ENCODE measurements at places on chromosomes 6 and 20.

GRCh38 chr6:166697113-166697512 is 70.1 kb upstream of the RPS6KA2 start:
- no peak for DNase-seq

DNA sequence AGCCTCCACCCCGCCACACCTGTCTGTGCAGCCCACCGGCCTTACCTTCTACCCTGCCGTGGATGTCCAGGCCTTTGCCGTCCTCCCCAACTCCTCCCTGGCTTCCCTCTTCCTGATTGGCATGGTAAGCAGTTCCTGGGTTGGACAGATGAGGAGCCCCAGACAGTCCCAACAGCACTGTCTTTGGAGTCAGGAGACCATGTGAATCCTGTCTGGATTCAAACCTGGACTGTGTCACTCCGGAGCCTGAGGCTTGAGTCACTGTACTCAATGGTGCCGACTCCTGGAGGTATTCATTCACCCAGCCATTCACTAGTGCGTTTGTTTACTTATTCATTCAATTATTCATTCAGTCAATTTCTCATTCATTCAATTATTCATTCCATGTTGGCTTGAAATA is 20.0 kb upstream of the LBP start:
- no peak for DNase-seq

- DNase-seq: no peak
Measured at GRCh38 chr20:3430376-3431069, 23.1 kb upstream of the DNAAF9 start.

DNA sequence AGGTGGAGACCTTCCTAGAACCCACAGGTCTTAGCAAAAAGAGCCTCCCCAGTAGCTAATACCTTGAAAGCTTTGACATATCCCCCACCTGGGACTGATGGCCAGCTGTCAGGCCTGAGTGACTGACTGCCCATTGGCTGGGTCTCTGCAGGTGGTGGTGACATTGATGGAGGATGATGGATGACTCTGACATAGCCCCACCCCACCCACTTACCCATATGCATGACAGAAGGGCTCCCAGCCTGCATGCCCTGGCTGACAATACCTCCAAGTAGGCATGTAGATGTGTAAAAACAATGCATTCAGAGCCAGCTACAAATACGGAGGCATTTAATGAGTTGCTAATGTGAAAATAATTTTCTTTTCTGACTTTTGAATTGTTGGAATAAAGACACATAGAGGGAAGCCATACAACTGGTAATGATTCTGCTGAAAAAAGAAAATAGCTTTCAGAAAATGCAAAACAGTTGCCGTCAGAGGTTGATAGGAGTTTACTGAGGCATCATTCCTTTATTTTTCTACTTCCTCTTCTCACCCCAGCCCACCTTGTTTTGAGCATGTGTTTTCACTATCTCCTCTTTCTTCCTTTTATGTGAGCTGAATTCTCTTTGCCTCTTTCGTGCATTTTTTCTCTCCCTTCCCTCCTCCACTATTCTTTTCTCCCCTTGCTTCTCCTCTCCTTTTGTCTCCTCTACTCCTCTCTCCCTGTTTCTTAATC is 70.6 kb downstream of the OLIG3 start:
- no peak for DNase-seq

GRCh38 chr6:156832669-156833068 is 55.5 kb downstream of the ARID1B start:
- DNase-seq: no peak

GRCh38 chr20:47258745-47259695 is 97.5 kb downstream of the ZMYND8 start:
- no peak for DNase-seq

- DNase-seq: no peak
Measured at GRCh38 chr6:170053966-170054661, 236.8 kb downstream of the DLL1 start.

DNA sequence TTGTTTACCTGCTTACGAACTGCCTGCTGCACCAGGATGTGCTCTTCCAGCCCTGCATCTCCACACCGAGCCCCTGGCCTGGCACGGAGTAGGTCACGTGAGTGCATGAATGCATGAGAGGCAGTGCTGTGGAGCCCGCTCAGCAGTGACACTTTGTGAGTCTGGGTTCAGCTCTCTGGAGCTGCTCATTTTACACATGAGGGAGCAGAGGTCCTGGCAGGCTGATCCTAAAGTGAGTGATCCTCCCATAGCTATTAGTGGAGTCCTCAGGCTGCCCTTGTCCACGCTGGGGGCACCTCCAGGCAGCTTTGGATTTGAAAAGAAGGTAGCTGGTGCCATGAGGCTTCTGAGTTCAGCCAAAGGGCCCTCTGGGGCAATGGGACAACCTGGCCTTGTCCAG is 64.2 kb downstream of the EDN3 start:
- DNase-seq: no peak

DNA sequence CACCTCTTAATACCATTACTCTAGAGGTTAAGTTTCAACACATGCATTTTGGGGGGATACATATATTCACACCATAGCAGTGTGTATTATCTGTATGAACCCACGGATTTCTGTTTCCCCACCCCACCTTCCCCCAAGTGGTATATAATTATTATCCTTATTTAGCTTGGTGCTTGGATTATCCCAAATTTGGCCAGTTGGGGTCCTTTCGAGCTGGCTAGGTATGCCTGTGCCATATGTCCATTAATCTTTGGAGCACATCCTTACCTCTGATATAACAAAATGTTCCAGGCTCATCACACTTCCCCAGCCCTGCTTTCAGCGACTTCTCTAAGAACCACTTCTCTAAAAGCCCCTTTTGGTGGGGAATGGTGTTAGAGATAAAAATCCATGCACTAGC is 118.7 kb upstream of the MLIP start:
- no peak for DNase-seq

GRCh38 chr6:125227244-125227643 is 73.7 kb downstream of the TPD52L1 start:
- no peak for DNase-seq

DNA sequence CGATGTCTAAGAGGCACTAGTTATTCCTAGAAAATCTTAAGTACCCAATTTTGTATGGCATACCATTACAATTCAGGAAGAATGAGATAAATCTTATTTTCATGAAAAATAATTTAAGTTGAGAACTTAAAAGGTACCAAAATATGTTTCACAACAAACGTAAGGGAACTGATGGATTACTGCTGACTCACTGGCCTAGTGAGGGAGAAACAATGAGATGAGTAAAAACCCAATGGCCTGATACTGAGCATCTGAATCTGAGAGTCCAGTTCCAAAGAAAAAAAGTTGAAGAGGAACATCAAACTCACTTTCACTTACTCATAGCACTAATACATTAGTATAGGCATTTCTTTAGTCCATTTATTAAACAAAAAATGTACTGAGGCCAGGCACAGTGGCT is 56.0 kb downstream of the MDN1 start:
- DNase-seq: no peak

DNA sequence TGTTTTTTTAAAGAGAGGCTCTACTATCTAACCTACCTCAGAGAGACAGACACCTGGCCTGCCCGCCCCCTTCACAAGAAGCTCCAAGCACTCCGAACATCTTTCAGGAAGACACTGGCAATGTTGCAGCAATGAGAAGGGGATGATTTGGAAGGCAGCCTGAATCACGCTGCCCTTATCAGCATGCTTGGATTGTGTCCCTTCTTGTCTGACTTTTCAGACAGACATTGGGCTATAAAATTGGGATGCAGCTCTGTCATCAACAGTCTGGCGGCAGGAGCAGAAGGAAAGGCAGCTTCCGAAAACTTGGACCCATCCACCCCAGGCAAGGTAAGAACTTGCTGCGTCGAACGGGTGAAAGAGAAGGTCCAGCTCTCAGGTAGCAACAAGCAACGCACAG is 56.0 kb downstream of the CDK5RAP1 start:
- DNase-seq: no peak

DNA sequence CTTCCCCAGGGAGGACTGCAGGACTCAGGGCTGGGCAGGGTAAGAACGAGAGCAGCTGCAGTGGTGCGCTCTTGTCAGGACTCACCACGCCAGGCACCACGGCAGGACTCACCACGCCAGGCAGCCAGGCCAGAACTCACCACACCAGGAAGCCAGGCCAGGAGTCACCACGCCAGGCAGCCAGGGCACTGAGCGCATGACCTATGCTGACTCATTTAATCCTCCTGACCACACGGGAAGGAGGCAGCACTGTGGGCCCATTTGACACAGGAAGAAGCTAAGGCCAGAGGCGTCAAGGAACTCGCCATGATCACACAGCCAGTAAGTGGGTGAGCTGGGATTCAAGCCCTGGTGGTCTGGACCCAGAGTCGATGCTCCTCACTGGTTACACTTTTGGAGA is 189.3 kb downstream of the PREX1 start:
- DNase-seq: no peak

GRCh38 chr6:36362551-36363370 is 24.7 kb downstream of the ETV7 start:
- DNase-seq: no peak

GRCh38 chr6:75167851-75168250 is 38.0 kb downstream of the COL12A1 start:
- no peak for DNase-seq

DNA sequence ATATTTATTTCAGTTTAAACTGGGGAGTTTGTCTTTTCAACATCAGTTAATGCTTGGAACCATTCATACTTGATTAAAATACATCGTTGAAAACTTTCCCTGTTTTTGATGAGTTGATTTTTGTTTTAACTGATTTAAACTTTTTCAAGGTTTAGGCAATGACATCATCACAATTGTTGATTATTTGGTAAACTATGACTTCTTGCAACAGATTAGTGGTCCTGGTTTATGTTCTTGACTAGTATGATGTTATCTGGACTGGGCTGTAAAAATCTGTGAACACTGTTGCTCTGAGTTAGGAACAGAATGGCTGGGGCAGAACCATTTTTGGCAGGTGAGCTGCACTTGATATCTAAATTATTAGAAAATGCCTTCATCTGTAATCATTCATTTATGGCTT is at the start of gene ZC2HC1B:
ZC2HC1B (plus strand) TSS at position 241 of the 400 bp plus-strand sequence; CDS start at position 307, 66 bp downstream.
- no peak for DNase-seq

DNA sequence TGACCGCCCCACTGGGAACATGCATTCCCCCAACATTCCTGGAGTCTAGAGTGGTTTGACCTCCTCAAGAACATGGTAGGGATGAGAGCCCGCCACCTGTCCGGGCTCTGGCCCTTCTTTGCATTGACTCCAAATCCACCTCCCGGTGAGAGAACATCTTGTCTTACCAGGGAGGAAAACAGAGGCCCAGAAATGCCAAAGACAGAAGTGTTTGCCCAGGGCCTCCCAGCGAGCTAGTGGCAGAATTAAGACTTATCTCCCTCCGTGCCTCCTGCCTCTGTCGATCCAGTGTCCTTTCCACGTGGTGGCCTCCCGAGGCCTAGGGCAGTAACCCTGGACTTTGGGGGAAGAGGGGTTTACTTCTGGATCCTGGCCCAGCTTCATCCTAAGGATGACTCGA is 134.8 kb downstream of the JPH2 start:
- no peak for DNase-seq

DNA sequence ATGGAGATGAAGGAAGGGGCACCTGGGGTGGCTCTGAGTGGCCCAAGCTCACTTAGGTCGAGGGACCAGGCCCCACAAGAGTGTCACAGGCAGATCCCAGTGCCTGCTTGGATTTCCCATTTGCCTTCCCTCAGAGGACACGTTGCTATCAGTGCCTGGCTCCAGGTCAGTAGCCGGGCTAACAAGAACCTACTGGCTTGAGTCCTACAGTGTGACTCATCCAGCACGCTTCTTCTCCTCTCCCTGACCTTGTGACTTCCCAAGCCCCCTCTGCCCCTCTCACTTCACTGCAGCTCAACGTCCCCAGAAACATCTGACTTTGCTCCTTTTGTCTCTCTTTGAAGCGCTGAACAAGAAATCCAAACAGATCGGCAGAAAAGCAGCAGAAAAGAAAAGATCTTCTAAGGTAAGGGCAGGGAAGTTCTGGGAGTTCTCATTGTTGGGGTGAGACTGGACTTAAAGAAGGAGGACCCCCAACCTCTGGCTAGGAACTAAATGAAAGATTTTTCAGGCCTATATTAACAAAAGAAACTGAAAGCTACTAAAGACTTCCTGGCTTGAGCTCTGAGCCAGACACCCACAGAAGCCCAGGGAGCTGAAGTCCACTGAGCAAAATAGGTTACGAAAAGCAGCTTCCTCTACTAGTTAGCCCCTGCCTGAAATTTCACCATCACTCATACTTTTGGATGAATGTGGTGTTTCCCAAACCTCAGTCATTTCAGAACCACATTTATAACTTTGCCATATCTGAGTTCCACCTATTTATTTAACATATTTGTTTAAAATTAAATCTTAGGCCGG is 21.5 kb downstream of the ASIP start:
- no peak for DNase-seq

DNA sequence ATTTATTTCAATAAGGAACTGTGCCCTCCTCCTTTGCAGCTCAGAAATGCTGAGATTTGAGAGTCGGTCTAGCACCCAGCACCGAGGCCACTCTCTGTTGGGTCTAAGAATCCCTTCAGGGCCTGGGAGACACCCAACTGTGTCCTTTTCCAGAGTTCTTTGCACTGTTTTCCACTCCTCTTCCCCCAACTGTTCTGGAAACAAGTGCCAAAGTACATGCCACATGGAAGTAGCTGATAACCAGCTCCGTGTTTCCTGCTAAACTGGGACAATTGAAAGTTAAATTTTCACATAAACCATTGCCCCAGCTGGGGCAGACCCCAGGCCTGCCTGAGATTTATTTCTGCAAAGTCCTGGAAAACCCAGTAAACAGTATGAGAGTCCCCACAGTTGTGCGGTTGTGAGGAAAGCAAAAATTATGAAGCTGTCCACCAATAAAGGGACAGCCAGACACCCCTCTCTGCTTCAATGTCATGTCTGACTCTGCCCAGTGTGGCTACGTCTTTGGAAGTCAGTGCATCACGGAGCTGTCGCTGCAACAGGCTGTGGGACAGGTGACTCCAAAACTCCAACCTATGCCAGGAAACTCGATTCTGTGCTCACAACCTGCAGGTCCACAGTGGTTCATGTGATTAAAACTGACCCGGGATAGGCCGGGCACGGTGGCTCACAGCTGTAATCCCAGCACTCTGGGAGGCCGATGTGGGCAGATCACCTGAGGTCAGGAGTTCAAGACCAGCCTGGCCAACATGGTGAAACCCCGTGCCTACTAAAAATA is 178.0 kb upstream of the AFDN start:
- no peak for DNase-seq

GRCh38 chr6:166556863-166557322 is 29.6 kb downstream of the RAMACL start:
- DNase-seq: no peak

- DNase-seq: no peak
Measured at GRCh38 chr20:49775229-49775693, 37.4 kb upstream of the SLC9A8 start.

DNA sequence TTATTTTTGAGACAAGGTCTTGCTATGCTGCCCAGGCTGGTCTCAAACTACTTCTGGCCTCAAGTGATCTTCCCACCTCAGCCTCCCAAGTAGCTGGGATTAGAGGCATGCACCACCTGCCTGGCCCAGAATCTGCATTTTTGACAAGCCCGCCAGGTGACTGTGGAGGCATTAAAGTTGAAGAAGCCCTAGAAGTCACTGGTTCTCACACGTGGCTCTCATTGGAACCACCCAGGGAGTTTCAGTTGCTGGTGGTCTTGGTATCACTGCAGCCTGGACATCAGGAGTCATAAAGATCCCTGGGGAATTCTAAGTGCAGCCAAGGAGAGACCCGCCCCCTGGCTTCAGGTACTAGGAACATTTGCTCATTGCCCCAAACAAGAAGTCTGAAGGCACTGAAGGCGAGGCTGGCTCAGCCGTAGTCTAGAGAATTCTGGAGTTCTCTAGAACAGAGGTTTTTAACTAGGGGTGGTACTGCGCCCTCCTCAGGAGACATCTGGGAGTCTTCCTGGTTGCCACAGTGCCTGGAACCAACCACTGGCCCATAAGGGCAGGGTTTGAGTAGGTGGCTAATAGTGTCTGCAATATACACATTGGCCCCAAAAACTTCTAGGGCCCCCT is 182.8 kb downstream of the ZMYND8 start:
- DNase-seq: no peak
